ENCODE measurements at places on chromosomes 2 and 18. TPM values are rescaled to one million over a fixed set of nuclear protein-coding genes. Genes with fewer than 3 reads are reported as not detected.

GRCh38 chr2:127597984-127598380, 48.0 kb upstream of the GPR17 start:
- DNase-seq, result no peak

DNA sequence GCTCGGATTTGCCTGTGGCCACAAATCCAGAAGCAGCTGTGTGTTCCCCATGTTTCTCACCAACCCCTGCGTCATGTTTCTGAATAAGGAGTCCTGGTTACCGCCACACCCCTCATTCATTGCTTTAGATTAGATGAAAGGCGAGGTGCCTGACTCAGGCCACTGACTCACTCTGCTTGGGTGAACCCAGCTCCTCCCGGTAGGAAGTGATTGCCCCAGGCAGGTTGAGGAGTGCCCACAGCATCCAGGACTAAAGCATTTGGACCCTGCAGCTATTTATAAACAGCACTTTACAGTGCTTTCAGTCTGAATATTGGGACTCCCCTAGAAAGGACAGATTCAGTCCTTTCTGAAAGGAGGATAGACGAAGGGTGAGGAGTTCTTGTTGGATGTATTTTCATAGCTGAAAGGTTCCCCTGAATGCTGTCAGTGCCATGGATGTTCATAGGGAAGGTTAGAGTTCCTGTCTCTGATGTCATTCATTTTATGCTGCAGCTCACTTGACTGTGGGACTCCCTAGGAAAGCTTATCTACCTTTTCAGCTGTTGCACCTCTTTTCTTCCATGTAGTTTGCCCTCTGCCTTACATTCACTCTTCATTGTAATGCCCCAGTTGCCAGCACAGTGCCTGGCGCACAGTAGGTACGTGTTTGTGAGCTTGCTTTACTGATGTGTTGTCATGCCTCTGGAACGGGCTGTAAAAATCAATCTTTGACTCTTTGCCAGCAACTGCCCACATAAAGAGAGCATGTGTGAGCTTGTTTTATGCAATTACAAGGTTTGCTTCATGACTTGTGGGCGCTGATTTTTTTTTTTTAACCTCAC, 14.9 kb downstream of the ITGA6 start:
- peak; percentile 81 for DNase-seq

GRCh38 chr2:120771111-120771780, 35.6 kb downstream of the GLI2 start:
- no peak for DNase-seq

- no peak for DNase-seq
Measured at GRCh38 chr2:64329848-64330247, 124.1 kb upstream of the LGALSL start.

DNA sequence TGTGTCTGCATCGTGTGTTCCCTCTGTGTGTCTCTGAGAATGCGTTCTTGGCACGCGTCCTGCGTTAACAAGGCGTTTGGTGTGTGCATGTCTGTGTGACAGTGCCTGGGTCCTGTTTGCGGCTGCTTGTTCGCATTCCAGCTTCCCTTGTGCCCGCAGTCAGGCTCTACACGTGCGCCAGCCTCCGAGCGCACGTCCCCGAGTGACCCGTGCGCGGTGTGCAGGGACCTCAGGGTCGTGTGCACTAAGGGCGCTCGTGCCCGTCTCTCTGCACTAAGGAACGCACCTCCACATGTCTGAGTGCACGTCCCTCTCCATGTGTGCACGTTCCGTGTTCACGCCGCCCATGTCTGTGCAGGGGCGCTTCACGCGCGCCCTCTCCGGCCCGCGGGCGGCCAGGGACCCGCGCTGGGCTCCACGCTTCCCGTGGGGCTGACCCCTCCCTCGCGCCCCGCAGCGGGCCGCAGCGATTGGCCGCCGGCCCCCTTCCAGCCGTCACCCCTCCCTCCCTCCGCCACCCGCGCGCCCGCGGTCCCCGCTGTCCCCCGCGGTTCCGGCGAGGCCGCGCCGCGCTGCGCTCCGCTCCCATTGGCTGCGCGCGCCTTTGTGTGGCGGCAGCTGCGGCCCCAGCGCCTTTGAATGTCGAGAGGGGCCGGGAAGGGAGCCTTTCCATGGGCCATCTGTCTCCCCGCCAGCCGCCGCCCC, 229.4 kb downstream of the HAUS1 start:
- peak; percentile 26 for DNase-seq

DNA sequence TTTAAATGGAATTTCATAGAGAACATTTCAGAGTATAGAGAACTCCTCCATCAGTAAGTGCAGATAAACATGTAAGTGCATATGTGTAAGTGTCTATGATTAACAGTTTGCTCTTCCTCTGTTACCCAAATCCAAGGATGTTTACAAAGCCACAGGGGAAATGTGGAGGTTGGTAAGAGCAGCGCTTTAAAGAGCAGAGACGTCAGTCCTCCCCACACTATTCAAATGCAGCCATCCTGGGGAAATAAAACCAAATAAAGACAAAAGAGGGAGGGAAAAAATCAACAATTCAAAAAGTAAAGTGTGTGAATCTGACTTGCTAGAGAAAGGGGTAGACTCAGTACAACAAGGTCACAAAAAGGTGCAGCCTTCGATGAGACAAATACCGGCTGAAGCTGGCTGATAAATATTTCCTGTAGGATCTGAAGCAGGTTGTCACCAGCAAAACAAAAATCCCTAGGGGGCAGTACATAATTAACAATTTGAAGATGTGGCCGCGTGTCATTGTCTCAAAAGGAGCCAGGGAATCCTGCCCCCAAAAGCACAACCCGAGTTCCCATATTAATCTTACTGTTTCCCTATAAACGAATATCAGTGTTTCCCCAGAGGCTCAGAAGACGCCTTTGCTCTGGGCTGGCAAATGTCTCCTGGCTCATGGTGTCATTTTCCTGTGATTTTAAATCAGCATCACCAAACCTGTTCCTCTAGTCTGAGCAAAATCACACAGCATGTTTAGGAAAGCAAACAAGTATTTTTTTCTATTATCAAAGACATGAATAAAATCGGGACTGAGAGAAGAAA, 216.5 kb downstream of the CDCA7 start:
- no peak for DNase-seq

DNA sequence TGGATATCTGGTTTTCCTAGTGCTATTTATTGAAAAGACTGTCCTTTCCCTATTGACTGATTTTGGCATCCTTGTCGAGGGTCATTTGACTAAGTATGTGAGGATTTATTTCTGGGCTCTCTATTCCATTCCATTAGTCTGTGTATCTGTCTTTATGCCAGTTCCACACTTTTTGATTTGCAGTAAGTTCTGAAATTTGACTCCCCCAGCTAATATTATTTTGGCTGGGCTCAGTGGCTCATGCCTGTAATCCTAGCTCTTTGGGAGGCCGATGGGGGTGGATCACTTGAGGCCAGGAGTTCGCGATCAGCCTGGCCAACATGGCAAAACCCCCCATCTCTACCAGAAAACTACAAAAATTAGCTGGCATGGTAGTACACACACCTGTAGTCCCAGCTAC, 46.8 kb upstream of the GAREM2 start:
- DNase-seq, result no peak

GRCh38 chr2:212135739-212136138, 402.9 kb downstream of the ERBB4 start:
- DNase-seq, result no peak

DNA sequence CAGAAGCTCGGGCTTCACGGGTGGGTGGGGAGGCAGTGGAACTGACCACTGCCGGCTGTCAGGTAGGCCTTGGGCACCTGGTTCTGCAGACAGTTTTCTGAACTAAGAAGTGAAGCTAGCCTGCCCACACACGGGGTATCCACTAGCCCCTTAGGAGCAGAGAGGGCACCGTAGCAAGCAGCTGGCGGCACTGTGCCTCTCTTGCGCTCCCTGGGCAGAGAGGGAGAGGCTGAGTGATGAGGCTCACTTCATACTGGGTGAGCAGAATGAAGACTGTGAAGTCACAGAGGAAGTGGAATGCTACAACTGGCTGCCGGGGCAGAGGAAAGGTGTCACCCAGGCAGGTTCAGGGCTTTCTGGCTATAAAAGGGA, 753 bp downstream of the ITPRIPL1 start:
- peak; percentile 73 for DNase-seq

DNA sequence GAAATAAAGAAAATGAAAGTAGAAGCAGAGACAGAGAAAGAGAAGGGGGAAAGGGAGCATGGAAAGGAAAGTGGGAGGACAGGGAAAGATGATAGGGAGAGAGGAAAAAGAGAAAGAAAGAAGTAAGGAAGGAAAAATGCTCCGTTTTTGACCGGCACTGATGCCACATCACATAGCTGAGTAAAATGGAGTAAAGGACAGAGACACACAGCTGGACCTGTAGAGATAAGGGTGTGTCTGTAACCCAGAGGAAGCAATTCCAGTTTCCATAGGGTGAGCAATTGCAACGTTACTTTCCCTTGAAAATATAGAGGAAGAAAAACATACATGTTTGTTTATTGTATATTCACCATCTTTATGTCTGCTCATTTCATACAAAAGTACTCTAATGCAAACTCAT, 1866.9 kb upstream of the PIK3C3 start:
- no peak for DNase-seq

DNA sequence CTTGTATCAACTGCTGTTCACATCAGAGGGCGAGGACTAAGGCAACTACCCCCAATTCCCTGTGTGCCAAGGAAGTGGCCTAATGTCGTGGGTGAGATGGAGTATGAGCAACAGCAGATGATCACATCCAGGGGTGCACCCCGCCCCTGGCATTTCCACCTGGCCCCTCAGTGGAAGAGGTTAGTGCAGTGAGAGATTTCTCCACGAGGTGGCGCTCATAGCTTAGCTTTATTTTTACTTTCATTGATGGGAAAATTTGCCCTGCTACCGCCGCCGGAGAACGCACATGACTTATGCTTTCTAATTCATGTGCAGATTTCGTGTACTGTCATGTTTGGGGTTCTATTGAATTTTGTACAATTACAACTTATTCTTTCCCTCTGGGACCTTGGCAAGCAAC, 470.6 kb upstream of the MEX3C start:
- DNase-seq, result peak; percentile 66

- DNase-seq, result no peak
Measured at GRCh38 chr18:34039201-34039600, 185.5 kb downstream of the NOL4 start.

DNA sequence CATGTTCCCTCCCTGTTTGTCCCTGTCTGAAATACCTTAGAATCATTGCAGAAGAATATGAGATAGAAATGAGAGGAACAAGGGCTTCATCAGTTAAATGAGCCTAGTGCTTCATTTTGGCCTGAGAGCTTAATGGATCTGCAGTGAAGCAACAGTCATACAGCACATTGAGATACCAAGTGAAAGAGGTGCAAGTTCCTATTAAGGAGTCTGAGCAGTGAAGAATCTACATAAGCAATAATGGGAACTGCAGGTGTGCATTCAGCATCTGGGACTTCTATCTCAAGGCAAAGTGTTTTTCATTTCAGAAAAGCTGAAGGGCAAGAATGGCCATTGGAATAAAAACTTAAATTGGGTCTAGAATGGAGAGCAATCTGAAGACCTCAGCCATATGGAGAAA, 323.2 kb upstream of the SLC39A10 start:
- no peak for DNase-seq

DNA sequence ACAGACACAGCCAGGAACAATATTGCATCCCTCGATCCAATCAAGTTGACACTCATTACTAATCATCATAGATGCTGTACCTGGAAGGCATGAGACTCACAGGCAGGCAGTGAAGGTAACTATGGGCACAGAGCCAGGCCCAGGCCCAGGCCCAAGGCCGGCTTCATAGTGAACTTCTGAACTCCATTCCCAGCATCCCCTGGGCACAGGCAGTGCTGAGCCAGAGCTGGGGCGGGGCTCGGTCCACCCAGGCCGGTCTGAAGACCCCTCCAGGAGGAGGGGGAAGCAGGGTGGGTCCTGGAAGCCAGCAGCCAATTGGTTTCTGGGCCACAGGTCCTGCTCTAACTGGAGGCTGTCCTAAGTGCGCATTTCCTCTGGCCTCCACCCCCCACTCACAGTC, 37.6 kb downstream of the MLPH start:
- no peak for DNase-seq

GRCh38 chr2:157771234-157771633, 104.9 kb downstream of the ACVR1 start:
- DNase-seq, result no peak

GRCh38 chr2:43312755-43313641, 86.6 kb upstream of the ZFP36L2 start:
- DNase-seq, result no peak

- DNase-seq, result no peak
Measured at GRCh38 chr2:24877067-24877466, 43.0 kb downstream of the ADCY3 start.

DNA sequence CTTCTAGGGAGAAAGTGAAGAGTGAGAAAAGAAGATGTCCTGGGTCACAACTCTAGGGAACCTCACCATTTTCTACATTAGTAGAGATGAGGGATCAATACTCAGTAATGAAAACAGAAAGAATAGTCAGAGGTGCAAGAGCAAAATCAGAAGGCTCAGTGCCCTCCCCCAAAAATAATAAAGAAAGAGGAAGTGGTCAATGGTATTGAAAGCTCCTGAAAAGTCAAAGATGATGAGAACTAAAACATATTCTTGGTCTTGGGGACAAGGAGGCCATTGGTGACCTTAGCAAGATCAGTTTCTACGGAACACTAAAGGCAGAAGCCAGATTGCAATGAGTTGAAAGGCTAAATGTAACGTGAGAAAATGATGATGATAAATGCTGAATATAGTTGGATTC, 24.5 kb upstream of the MYO1B start:
- DNase-seq, result no peak

GRCh38 chr2:24920098-24920808, at the start of gene ADCY3:
TSS of gene ADCY3 (minus strand) at chr2:24920237. CDS start at chr2:24918987, 1,250 bp downstream.
- DNase-seq, result peak; percentile 77

GRCh38 chr2:114534116-114535084, 92.0 kb downstream of the DPP10 start:
- DNase-seq, result no peak

GRCh38 chr2:140895378-140895777, 1235.4 kb downstream of the LRP1B start:
- no peak for DNase-seq

- DNase-seq, result no peak
Measured at GRCh38 chr2:23513872-23514793, 129.2 kb downstream of the KLHL29 start.

Gene SOX11
- not detected for total RNA-seq

Gene PLEKHM3
- 4.5 TPM for total RNA-seq
